ENCODE measurements at places on chromosomes 2 and 18. TPM values are rescaled to one million over a fixed set of nuclear protein-coding genes. Genes with fewer than 3 reads are reported as not detected.
A peak's percentile ranks its signal among the peaks of the same experiment; 100 is the strongest.

The SP140L gene
- total RNA-seq, result 13.0 TPM

- peak; percentile 30 for DNase-seq
Observed at GRCh38 chr18:34647251-34647650, 62.8 kb upstream of the DTNA start.

DNA sequence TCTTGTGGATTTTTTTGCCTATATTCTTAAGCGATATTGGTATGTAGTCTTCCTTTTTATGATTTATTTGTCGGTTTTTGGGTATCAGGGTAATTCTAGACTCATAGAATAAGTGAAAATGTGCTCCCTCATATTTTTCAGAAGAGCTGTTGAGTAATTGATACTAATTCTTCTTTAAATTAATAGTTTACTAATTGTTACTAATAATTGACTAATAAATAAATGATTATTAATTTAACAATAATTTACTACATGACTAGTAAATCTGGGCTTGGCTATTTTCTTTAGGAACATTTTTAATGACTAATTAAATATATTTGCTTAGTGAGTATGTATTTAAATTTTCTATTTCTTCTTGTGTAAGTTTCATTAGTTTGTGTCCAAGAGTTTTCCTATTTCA is 325.0 kb downstream of the ADCYAP1 start:
- DNase-seq, result no peak

The ATP6V1C2 gene
- total RNA-seq, result 0.16 TPM
